ENCODE measurements at places on chromosomes 6 and 20.
A peak's percentile ranks its signal among the peaks of the same experiment; 100 is the strongest.

DNA sequence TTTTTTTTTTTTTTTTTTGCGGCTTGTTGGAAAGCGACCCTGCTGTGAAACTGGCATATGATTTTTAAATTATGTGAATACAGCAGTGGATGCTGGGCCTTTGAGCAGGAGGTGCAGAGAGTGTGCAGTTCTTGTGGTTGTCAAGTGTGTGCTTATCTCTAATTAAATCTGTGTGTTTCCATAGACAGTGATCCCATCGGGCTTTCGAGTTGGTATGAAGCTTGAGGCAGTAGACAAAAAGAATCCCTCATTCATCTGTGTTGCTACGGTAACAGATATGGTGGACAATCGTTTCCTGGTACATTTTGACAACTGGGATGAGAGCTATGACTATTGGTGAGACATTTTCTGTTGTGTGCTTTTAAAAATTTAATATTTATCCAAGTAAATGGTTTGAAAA is 52.4 kb downstream of the L3MBTL3 start:
- no peak for DNase-seq

DNA sequence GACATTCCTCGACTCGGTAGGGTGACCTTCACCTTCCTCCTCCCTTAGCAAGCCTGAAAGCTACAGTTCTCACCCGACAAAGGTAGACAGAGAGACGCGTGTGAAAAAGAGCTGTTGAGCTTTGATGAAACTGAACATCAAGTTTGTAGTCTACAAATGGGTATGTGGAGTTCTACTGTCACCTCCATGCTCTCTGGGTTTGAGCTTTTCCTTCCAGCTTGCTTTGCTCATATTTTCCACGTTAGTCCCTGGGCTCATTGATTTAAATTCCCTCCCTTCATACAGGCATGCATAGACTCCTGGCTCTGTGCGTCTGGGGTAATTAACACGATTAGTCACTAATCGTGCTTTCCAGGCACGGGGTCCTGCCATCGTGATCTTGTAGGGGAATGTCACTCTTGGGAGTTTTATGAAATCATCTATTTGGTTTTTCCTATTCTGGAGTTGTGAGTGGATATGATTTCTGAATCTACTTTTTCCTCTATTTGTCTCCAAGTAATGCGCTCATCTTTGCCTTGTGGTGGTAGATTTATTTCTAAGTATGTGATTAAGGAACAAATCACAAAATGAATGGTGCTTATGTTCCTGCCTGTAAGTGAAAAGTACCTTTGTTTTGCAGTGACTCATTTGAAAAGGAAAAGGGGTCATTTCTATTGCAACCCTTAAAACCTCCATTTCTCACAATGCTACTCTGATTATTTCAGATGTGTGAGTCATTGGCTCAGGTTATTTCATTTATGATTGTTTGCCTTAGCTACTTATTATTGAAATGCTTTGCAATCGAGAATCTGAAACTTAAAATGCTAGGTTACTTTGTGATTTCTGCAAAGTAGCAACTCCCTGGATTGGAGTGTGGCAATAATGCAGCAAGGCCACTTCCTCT is 154.6 kb downstream of the ZDHHC14 start:
- peak; percentile 80 for DNase-seq

- no peak for DNase-seq
These were observed 11.2 kb upstream of the PCMTD2 start for GRCh38 chr20:64244281-64244805.

DNA sequence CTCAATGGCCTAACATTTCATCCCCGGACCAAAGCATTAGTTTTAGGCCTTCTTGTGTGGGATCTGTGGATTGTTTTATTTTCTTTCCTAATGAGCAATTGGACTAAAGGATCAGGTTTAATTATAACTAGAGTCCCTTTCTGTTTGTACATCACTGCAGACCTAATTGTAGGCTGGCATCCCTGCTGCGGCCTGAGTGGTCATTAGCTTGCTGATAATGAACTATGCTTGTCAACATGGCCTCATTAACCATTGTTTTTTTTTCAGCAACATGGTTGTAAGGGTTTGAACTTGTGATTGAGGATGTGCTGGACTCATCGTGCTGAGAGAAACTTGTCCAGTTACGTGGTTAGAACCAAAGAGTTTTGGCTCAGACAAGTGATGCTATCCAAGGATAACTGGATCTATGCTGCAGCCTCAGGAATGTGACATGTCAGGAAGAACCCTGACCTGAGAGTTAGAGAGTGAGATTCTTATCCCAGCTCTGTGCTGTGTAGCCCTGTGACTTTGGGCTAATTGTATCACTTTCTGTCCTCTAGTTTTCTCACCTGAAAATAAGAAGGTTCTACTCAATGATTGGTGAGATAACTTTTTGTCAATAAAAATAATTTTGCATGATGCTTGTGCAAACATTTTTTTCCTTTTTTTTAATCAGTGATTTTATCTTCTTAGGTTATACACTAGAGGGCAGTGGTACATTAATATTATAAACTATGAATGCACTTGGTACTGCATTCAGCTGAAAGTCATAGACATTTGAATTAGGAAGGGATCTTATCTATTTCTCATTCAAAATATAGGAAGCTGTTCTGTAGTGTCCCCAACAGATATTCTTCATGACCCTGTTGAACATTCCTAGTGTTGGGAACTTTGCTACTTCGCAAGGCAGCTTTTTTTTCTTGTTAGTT is 140.9 kb downstream of the RNF144B start:
- peak; percentile 15 for DNase-seq

DNA sequence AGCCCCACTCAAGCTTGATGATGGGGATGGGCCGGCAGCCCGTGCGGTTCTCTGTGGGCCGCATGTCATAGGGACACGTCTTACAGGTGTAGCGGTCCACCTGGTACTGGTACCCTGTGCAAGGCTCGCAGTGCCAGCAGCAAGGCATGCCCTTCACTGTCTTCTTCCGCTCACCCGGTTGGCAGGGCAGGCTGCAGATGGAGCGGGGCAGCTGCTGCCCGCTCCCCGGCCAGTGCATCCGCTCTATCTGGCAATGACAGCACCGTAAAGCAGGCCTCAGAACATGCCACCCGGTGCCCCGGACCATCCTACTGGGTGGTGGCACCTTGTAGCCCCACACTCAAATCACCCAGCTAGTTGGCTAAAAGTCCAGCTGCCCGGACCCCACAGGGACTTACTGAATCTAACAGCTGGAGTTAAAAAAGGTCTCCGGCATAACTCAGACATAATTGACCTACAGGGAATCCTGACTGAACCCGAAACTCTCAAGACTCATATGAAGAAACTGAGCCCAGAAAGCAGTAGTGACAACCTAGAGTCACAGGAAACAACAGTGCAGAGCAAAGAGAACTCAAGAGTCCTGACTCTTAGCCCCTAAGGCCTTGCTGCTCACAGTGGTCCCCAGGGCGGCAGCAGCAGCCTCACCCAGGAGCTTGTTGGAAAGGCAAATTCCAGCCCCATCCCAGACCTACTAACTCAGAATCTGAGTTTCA is 109.4 kb downstream of the GRM4 start:
- DNase-seq, result no peak

- peak; percentile 9 for DNase-seq
These were observed 528.9 kb downstream of the EPM2A start for GRCh38 chr6:145206247-145206907.
